ENCODE measurements at places on chromosomes 6 and 20. TPM values are rescaled to one million over a fixed set of nuclear protein-coding genes. Genes with fewer than 3 reads are reported as not detected.

The PRDM13 gene
- 0.84 TPM for total RNA-seq

The LZTS3 gene
- total RNA-seq, result 4.1 TPM

The ENPP5 gene
- total RNA-seq, result not detected

The SLC22A2 gene
- not detected for total RNA-seq

Measured in A549 treated with GW870086 at 1 μM for 4 hours (cell line).